ENCODE measurements at places on chromosomes 2 and 18. TPM values are rescaled to one million over a fixed set of nuclear protein-coding genes. Genes with fewer than 3 reads are reported as not detected.

The SLC9A4 gene
- total RNA-seq: 0.62 TPM

The EFHD1 gene
- 1.1 TPM for total RNA-seq

The RAPGEF4 gene
- total RNA-seq: 23.4 TPM

The TMEFF2 gene
- total RNA-seq: 50.4 TPM

GRCh38 chr2:218028189-218028495 lies 25.3 kb upstream of the TNS1 start:
- DNase-seq: no peak

DNA sequence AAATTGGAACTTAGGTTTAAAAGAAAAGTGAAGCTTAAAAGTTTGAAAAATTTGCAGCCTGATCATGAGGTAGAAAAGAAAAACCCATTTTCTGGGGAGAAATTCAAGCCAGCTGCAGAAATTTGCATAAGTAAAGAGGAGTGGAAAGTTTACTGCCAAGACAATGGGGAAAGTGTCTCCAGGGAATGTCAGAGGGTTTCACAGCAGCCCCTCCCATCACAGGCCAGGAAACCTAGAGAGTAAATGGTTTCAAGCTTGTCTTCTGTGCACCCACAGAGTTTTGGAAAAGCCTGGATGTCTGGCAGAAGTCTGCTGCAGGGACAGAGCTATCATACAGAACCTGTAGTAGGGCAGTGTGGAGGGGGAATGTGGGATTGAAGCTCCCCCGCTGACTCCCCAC lies 254.0 kb upstream of the FSIP2 start:
- no peak for DNase-seq

GRCh38 chr2:131645177-131645765 lies 117.6 kb downstream of the CCDC74A start:
- DNase-seq: no peak

DNA sequence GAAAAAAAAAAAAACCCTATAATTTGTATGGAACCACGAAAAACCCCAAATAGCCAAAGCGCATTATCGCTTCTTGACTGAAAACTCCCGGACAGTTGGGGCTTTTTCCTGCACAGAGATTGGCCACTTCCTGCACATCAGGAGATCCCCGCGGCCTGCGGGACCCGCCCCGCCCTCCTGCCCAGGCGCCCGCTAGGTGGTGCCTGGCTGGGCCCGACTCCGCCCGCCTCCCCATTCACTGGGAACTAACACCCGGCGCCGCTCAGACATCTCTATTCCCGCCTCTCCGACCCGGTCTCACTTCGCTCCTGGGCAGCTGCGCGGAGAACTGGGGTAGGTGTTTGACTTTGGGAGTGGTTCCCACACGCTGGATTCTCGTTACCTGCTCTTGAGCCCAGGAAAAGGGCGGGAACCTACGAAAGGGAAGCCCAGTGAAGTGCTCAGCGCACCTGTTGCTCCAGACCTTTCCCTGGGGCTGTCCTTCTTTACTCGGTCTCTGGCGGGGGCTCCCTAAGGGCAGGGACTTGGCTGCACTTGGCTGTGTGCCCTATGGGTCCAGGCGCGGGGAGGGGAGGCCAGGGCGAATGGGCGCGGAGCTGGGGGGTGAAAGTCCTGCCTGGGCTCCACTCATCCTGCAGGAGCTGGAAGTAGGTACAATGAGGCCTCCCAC lies at the start of gene HMSD:
Gene HMSD (plus strand): TSS at position 234 of the 670 bp plus-strand sequence. CDS start 4,155 bp downstream, outside the sequence.
- no peak for DNase-seq

- peak; percentile 77 for DNase-seq
Measured at GRCh38 chr2:234951664-234952269, at the start of gene SH3BP4. TSS of gene SH3BP4 (plus strand) at chr2:234952017. CDS start at chr2:235035003, 82,986 bp downstream.

GRCh38 chr2:197274349-197274748 lies 36.2 kb downstream of the ANKRD44 start:
- DNase-seq: no peak

- no peak for DNase-seq
Measured at GRCh38 chr2:37928377-37928776, 3.3 kb downstream of the RMDN2 start.
